ENCODE measurements at places on chromosomes 2 and 18.

GRCh38 chr2:68466361-68466777, 725 bp downstream of the FBXO48 start:
- DNase-seq: peak; percentile 50

- DNase-seq: no peak
Measured at GRCh38 chr18:966759-967576, 62.3 kb downstream of the ADCYAP1 start.

- DNase-seq: no peak
Measured at GRCh38 chr2:41199334-41199733, 747.4 kb upstream of the SLC8A1 start.

GRCh38 chr2:73089270-73090030, 17.9 kb upstream of the SFXN5 start:
- DNase-seq: no peak

GRCh38 chr2:96690306-96691021, 47.9 kb downstream of the FER1L5 start:
- no peak for DNase-seq

DNA sequence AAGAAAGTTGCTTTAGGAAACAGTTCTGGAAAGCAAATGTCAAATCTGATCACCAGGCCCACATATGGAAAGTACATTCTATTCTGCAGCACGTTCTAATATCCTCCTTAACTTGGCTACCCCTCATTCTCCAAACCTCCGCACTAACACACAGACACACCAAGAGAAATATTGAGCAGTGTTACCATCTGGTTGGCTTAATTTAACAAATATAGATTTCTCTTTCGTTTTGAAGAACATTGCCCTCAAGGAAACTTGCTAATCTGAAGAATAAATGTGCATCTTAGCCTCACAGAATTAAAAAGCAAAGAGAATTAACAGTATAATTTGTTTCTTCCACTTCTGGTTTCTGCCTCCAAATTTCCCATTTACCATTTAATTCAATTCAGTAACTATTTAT, 72.8 kb upstream of the TTC39C start:
- DNase-seq: no peak

DNA sequence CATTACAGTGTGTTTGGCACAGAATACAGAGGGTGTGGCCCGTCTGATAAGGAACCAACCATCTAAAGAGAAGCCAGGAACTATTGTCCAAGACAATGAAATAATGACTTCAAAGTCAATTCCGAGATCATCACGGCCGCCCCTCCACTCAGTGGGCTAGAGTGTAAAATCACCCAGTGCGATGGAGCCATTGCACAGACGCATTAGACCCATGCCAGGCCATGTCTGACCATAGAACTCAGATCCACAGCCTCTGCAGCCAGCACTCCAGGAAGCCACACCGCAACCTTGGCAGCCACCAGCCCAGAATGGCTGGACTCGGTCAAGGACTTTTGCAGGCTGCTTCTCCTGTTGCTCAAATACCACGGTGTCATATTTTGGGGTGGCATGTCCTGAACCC, 835.7 kb downstream of the DCDC2C start:
- DNase-seq: no peak

- no peak for DNase-seq
Measured at GRCh38 chr2:99864561-99865553, 277.5 kb downstream of the AFF3 start.

DNA sequence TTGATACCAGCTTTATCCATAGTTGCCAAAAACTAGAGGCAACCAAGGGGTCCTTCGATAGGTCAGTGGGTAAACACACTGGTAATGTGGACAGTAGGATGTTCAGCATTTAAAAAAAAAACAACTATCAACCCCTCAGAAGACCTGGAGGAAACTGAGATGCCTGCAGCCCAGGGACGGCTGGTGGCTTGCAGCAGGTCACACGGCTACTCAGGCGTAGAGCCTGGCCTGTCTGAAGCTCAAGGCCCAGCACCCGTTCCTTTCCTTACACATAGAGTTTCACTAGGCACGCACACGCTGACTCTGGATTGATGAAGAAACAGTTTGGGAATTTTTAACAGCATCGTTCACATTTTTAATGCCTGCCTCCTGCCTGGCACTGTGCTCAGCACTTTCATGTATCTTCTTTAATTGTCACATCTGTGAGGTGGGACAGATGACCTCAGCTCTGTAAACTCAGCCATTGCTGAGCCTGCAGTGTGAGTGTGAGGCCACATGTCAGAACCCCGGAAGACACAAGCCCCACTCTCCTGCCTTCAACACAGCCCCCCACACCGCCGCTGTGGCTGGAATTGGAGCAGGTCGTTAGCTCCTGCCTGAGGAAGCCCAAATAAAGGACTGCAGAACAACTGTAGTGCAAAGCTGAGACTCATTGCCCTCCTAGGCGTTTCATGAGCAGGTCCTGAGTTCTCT, 40.7 kb downstream of the TRAPPC12 start:
- no peak for DNase-seq

GRCh38 chr2:235514627-235515363, 21.0 kb downstream of the AGAP1 start:
- no peak for DNase-seq

- DNase-seq: no peak
Measured at GRCh38 chr2:106956416-106956815, 70.4 kb upstream of the ST6GAL2 start.

GRCh38 chr18:28175150-28175929, 1.6 kb downstream of the CDH2 start:
- DNase-seq: peak; percentile 4

DNA sequence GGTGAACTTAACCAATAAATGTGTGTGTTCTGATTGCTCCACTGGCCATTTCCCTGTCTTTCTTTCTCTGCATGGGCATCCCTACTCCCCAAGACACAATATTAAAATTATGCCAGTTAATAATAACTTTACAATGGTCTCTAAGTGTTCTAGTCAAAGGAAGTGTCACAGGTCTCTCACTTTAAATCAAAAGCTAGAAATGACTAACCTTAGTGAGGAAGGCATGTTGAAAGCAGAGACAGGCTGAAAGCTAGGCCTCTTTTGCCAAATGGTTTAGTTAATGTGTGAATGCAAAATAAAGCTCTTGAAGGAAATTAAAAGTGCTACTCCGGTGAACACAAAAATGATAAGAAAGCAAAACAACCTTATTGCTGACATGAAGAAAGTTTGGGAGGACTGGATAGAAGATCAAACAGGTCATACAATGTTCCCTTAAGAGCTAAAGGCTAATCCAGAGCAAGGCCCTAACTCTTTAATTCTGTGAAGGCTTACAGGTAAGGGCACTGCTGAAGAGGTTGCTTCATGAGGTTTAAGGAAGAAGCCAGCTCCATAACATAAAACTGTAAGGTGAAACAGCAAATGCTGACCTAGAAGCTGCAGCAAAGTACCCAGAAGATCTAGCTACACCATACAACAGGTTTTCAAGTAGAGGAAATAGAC, 44.0 kb upstream of the ARHGAP15 start:
- no peak for DNase-seq

GRCh38 chr18:48753691-48754090, 197.1 kb downstream of the SMAD7 start:
- DNase-seq: no peak

DNA sequence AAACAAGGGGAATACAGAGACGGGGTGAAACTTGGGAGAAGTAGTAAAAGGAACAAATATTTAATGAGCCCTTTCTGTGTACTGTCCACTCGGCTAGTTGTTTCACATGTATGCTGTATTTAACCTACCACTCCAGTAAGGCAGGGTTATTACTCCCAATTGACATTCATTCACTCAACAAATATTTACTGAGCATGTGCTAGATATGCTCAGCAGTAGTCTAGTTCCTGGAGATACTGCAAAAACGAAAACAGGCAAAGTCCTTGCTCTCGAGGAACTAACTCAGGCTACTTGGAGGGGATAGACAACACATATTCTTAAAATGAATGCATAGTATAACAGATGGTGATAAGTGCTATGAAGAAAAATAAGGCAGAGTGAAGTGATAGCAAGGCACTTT, 207.3 kb downstream of the SS18 start:
- DNase-seq: no peak

- DNase-seq: no peak
Measured at GRCh38 chr2:69152847-69153583, 140.0 kb downstream of the ANTXR1 start.

GRCh38 chr2:124001696-124002430, 23.2 kb upstream of the CNTNAP5 start:
- no peak for DNase-seq

GRCh38 chr18:49645841-49646351, 84.0 kb downstream of the LIPG start:
- no peak for DNase-seq

DNA sequence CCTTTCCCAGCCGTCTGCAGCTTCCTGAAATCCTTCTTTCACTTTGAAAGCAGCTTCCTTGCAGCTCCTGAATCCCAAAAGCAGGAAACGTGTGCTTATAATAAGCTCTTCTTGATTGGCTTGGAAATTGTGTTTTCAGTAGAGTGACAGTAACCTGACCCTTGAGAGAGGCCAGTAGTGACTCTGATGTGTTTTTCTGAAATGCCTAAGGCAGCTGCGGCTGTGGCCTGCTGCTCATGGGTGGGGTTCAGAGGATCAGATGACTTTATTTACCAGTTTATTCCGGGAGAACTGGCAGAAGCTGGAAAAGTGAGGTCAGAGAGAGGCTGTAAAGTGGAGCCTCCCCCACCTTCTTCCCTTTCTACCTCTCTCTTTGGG, 31.9 kb upstream of the RPIA start:
- no peak for DNase-seq

- no peak for DNase-seq
Measured at GRCh38 chr2:185862657-185863398, 124.2 kb downstream of the FSIP2 start.

DNA sequence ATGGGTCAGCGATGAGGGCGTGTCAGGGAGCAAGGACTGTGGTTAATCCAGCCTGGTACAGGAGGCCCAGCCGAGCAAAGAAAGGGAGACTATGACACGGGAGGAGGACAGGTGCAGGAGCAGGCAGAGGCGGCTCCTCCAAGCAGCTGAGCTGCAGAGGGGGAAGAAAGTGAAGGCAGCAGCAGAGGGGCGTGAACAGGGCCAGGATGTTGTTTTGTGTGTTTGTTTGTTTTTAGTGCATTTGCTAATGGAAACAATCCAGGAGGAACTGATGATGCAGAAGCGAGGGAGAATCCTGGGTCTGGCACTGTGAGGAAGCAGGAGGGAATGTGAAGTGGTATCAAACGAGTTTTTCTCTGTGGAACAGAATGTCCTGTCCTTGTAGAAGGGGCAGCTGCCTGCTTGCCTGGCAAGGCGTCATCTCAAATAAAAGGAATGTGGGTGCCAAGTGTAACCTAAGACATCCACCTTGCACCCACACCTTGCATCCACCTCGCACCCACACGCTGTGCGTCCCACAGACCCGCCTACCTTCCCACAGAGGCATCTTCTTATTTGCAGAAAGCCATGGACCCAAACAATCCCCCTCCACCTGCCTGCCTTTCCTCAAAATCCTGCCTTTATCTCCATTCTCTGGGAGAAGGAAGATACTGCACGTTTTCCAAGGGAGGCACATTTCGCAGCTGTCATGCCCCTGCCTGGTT, 134.8 kb downstream of the SH3BP4 start:
- no peak for DNase-seq

GRCh38 chr2:135212757-135213156, 160.7 kb downstream of the RAB3GAP1 start:
- DNase-seq: no peak

GRCh38 chr2:176455816-176456291, 186.6 kb downstream of the MTX2 start:
- no peak for DNase-seq

DNA sequence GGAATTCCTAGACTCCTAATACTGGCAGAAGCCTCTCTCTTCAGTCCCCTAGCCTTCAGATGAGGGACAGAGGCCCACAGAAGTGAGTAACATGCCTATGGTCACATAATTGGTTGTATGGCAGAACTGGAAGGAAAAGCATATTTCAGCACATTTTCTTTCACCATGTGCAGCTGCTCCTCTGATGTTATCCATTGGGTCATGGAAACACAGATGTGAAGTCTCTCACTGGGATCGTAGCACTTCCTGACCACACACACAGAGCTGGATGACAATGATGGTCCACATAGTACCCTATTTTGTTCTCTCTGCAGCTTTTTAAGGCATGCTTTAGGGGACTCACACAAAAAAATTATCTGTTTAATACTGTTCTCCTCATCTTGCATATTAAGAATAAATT, 24.5 kb downstream of the MYO3B start:
- DNase-seq: no peak

DNA sequence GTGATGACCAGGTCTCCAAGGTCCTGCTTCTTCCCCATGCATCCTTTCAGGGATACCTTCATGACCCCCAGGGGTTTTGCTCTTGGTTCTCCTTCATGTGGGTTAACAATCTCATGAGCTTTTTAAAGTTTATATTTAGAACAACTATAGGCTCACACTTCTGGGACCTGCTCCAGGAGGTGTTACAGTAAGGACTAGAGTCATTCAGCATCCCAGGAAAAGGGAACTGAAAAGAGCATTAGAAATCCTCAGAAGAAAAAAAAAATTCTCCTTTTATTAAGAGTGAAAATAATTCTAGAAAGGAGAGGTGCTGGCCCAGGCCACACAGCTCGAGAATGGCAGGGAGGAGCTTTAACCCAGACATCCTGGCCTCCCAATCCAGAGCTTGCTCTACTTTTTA, 66.5 kb downstream of the SETBP1 start:
- DNase-seq: no peak

- no peak for DNase-seq
Measured at GRCh38 chr18:35322486-35323458, 21.4 kb downstream of the ZNF24 start.

DNA sequence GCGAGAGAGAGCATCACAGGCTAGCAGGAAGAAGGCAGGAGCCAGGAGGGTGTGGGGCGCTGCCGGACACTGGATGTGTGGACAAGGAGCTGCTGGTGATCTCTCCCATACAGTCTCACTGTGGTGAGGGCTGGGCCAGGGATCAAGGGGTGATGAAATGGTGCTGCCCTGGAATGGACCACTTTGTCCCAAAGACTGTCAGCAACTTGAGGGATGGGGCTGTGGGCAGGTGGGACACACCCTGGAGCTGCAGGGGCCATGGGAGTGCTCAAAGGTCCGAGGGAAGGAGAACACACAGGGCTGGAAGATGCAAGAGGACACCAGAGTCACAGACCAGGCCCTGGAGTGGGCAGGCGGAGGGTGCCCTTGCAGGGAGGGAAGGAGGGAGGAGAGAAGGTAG, 38.0 kb downstream of the COA5 start:
- no peak for DNase-seq

DNA sequence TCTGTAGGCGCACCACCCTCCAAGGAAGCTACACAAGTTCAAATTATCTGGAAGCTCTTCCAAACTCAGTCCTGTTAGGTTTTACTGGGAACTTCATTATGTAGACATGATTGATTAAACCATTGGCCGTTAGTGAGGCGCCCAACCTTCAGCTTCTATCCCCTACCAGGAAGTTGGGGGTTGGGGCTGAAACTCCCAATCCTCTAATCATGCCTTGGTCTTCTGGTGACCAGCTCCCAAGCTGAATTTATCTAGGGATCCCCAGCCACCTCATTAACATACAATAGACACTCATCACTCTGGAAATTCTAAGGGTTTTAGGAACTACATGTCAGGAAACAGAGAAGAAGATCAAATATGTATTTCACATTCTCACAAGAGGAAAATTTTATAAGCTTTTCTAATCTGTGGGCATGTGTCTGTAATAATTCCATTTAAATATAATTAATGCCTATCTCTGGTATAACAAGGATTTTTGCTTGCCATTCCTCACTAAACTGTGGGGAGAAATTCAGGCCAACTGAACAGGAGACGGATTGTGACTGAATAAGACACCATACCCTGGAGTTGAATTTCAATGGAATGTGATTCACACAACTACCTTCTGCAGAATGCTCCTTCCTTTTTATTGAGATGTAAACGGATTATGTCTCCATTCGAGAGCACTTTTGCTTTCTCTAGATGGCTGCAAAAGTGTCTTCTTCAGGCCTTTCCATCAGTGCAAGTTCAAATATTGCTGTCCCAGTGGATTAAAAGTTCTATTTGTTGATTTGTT, 328.6 kb downstream of the LRRTM1 start:
- no peak for DNase-seq

Data from activated gamma-delta T cell treated with Interleukin-2 at 50 U/mL for 16 hours (primary cell).